ENCODE measurements at places on chromosomes 12 and 14. TPM values are rescaled to one million over a fixed set of nuclear protein-coding genes. Genes with fewer than 3 reads are reported as not detected.

DNA sequence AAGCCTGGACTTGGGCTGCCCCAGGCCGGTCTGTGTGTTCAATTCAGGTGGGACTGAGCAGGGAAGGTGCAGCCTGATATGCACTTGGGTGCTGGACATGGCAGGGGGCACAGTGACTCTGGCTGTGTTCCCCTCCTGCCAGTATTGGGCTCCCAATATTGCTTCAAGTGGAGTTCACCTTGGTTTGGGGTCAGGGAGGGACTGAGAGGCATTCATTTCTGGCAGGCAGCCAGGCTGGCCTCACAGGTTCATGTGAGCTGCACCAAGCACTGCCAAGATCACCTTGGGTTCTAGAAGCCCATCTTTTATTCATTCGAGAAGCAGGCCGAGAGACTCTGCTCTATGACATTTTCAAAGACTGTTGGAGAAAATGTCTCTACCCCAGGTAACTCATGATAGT lies 245.0 kb downstream of the CHST11 start:
- no peak for DNase-seq

The RNASE8 gene
- total RNA-seq = not detected

The INHBC gene
- total RNA-seq = not detected

The EXOC3L4 gene
- total RNA-seq = 0.46 TPM

The CDKL1 gene
- 1.2 TPM for total RNA-seq

The KLRC3 gene
- total RNA-seq = not detected

- DNase-seq = no peak
Observed at GRCh38 chr14:92143962-92144361, 22.2 kb downstream of the CPSF2 start.

DNA sequence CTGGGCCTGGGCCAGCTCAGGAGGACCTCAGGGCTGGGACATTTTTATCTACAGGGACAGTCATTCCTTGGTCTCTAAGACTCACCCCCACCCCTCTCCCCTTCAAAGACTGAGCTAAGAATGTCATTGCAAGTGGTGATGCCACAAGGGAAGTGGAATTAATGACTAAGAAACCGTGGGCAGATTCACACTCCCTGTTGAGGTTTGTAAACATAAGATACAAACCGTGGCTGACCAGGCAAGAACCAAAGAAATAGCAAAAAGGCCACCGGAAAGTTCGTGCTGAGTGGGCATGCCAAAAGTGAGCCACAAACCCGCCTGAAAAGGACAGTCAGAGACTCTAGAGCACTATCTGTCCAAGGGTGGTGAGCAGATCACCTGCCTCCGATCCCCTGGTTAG lies 25.7 kb downstream of the NUAK1 start:
- no peak for DNase-seq

GRCh38 chr14:81245771-81246170 lies 25.0 kb upstream of the GTF2A1 start:
- no peak for DNase-seq
